ENCODE measurements at places on chromosomes 12 and 14. TPM values are rescaled to one million over a fixed set of nuclear protein-coding genes. Genes with fewer than 3 reads are reported as not detected.

GRCh38 chr14:50831726-50832168 lies 785 bp upstream of the NIN start:
- H3K4me1 ChIP-seq, result peaks cover 14% of the 10 kb centered on the region
- DNase-seq, result peak; percentile 21
- peaks cover 64% of the 10 kb centered on the region for H3K27me3 ChIP-seq

GRCh38 chr14:68610251-68610793 lies 182.5 kb downstream of the ZFP36L1 start:
- H3K36me3 ChIP-seq, result no peaks in the 10 kb centered on the region
- H3K27ac ChIP-seq, result no peak overlapping the region
- no peak for DNase-seq

- H3K27ac ChIP-seq, result no peak overlapping the region
- no peak for DNase-seq
- H3K36me3 ChIP-seq, result no peaks in the 10 kb centered on the region
- no peaks in the 10 kb centered on the region for H3K4me1 ChIP-seq
- H3K27me3 ChIP-seq, result peaks cover 18% of the 10 kb centered on the region
- H3K4me3 ChIP-seq, result no peak overlapping the region
Observed at GRCh38 chr12:54572881-54573280, 15.6 kb downstream of the PPP1R1A start.

DNA sequence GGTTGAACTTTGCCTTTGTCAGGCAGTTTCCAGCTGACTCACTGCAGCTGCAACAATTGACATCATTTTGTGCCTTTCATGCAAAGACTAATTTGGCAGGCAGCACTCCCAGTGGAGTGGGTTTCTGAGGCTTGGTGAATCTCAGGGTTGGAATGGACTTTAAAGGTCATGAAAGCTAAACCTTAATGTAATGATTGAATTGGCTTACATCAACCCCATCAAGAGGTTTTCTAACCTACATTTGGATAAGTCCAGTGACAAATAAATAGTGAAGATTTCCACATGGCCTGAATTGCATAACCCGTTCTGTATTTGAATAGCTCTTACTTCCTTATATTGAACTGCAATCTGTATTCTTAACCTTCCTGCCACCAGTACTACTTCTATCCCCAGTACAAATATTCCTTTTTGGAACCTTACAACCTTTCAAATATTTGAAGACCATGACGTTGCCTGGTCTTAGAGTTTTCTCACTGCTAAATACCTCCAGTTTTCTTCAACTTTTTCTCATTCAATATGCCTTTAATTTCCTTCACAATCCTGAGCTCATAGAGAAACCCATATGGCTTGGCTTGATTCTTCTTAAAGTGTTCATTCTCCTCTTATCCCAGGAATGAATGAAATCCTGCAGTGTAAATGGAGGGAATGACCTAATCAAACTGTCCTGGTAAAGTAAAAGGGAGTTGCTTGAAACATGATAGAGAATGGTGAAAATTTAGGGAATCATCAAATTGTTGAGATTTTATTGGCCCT lies 168.1 kb upstream of the NOVA1 start:
- H3K27me3 ChIP-seq, result no peaks in the 10 kb centered on the region
- H3K4me1 ChIP-seq, result no peaks in the 10 kb centered on the region
- peak overlapping the region; percentile 18 for H3K27ac ChIP-seq
- DNase-seq, result peak; percentile 12

DNA sequence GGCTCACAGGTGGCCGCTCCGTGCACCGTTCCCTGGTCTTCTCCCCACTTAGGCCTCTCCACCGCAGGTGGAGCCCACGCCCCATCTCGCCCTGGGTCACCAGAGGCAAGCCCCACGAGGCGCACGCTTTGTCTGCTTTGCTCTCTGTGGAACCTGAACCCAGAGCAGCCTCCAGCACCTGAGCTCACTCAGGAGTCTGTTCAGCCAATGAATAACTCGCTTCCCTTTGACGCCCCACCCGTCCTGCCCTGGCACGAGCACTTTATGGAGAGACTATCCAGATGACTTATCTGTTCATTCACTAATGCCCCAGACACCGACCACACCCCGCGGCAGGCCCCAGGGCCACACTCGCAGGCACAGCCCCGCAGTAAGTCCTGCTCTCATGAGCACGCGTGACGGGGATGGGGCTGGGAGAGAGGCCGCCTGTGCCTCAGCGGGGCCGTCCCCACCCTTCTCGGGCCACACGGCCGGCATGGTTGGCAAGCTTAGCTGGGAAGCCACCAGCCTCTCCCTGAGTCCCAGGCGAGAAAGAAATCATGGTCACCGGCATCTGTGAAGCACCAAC lies 85.0 kb downstream of the NOC4L start:
- no peak overlapping the region for H3K27ac ChIP-seq
- H3K36me3 ChIP-seq, result no peaks in the 10 kb centered on the region
- DNase-seq, result no peak
- H3K4me3 ChIP-seq, result no peak overlapping the region

- H3K27ac ChIP-seq, result no peak overlapping the region
- no peaks in the 10 kb centered on the region for H3K4me1 ChIP-seq
- no peaks in the 10 kb centered on the region for H3K27me3 ChIP-seq
- no peak for DNase-seq
Observed at GRCh38 chr12:112170376-112170775, 45.0 kb downstream of the TRAFD1 start.

The BCL11B gene
- total RNA-seq, result 3.2 TPM

DNA sequence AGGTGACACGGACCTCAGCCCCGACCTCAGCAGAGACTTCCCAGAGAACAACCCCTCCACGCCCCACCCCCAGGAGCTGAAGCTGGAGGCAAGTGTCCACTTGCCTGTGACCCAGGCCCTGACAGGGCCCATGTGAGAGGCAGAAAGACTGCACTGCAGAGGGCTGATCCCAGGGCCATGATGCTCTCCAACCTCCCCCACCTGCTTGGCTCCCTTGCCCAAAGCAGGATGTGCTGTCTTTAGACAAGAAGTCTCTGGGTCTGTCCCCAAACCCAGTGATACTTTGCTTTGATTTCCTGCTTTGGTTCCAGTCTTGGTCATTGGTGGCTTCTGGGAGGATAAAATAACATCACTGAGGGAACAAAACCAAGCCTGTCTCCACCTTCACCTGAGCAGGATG lies 59.4 kb downstream of the BCL11B start:
- H3K27me3 ChIP-seq, result no peaks in the 10 kb centered on the region
- no peak for DNase-seq
- H3K4me1 ChIP-seq, result peaks cover 15% of the 10 kb centered on the region
- no peak overlapping the region for H3K4me3 ChIP-seq
- H3K36me3 ChIP-seq, result no peaks in the 10 kb centered on the region
- no peak overlapping the region for H3K27ac ChIP-seq

GRCh38 chr12:30164382-30165318 lies 380.9 kb upstream of the TMTC1 start:
- no peaks in the 10 kb centered on the region for H3K4me1 ChIP-seq
- H3K27ac ChIP-seq, result no peak overlapping the region
- no peaks in the 10 kb centered on the region for H3K36me3 ChIP-seq
- H3K27me3 ChIP-seq, result peaks cover 23% of the 10 kb centered on the region
- no peak for DNase-seq

The BEGAIN gene
- total RNA-seq, result 0.56 TPM

The TSPAN19 gene
- not detected for total RNA-seq

- no peak overlapping the region for H3K27ac ChIP-seq
- no peak overlapping the region for H3K4me3 ChIP-seq
- no peaks in the 10 kb centered on the region for H3K36me3 ChIP-seq
- H3K4me1 ChIP-seq, result no peaks in the 10 kb centered on the region
- DNase-seq, result no peak
- H3K27me3 ChIP-seq, result no peaks in the 10 kb centered on the region
Observed at GRCh38 chr12:71371122-71371521, 68.5 kb upstream of the LGR5 start.

DNA sequence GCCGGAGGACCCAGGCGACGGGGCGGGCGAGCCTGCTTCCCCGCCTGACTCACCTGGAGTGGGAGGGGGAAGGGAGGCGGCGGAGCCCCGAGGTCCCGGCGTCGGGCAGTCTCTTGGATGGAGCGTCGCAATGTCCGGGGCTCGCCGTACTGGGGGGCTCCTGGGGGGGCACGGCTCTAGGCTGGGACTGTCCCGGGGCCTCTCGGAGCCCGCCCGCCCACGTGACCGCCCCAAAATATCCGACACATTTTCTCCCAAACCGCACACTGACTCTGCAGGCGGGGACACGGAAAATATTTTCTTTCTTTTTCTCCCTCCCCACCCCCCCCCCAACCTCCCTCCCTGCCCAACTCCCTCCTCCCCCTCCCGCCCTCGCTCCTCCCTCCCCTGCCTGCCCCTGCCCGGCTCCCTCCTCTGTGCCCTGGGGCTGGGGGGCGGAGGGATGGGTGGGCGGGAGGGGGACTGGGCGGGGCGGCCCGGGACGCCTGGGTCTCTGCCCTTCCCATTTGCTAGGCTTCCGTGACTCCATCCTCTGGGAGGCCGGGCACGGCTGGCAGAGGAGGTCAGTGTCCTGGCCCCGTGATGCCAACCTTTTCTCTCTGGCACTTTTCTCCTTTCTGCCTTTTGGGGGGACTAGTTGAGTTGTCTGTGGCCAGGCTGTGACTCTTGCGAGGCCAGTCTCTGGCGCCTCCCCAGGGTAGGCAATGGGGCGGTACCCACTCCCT lies at the start of gene RARG:
RARG (minus strand) TSS at position 289 of the 725 bp plus-strand sequence. CDS start 4,664 bp downstream, outside the sequence.
- no peaks in the 10 kb centered on the region for H3K27me3 ChIP-seq
- peak within 1 kb of the TSS; percentile 75 for H3K4me3 ChIP-seq
- peak; percentile 81 for DNase-seq
- H3K36me3 ChIP-seq, result no peaks in the 10 kb centered on the region

GRCh38 chr12:84058136-84058535 lies 854.5 kb downstream of the SLC6A15 start:
- no peaks in the 10 kb centered on the region for H3K36me3 ChIP-seq
- H3K27me3 ChIP-seq, result no peaks in the 10 kb centered on the region
- DNase-seq, result no peak
- no peak overlapping the region for H3K4me3 ChIP-seq
- H3K4me1 ChIP-seq, result no peaks in the 10 kb centered on the region
- H3K27ac ChIP-seq, result no peak overlapping the region

- DNase-seq, result no peak
- no peaks in the 10 kb centered on the region for H3K36me3 ChIP-seq
- H3K4me3 ChIP-seq, result no peak overlapping the region
Observed at GRCh38 chr12:101948365-101948764, 71.0 kb downstream of the DRAM1 start.

DNA sequence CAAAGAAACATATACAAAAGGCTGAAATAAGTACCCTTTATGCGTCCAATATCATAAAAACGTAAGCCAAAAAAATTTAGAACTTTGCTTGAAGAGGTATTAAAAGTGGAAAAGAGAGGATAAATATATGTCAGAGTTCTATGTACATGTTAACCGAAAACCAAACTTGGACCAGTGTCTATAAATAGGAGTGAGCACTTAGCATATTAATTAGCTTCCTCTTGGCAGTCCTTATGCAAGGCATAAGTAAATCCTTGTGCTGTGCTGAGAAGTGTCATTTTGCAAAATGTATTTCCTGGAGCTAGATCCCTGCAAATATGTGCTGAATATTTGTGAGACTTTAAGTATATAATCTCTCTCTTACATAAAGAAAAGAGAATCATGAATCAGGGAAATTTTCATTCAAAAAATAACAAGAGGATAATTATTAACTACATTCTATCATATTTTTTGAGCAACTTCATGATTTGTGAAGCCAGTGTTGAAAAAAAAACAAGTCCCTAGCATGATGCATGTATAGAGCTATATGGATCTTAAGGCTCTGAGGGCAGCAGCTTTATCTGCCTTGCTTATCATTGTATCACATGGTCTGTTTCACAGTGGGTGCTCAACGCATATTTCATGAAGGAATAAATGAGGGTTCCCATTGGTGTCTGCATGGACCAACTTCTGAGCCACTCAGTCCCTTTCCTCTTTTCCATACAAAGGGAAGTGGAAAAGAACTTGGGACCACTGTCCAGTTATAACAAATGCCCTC lies 326.1 kb downstream of the PDZRN4 start:
- no peak overlapping the region for H3K4me3 ChIP-seq
- H3K4me1 ChIP-seq, result no peaks in the 10 kb centered on the region
- no peaks in the 10 kb centered on the region for H3K36me3 ChIP-seq
- H3K27ac ChIP-seq, result no peak overlapping the region

DNA sequence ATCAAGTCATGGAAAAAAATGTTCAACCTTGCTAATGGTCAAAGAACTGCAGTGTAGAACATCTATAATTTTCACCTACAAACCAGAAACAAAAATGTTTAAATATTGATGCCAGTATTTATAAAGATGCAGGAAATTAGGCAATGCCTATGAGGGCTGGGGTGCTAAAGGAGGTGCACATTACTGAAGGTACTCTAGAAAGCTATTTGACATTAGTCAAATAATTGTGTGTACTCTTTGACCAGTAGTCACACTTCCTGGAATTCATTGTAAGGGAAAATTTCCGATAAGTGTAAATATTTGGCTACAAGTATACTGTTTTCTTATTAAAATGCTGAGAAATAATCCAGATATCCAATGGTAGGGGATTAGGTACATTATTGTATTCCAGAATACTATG lies 36.4 kb upstream of the HDAC7 start:
- no peaks in the 10 kb centered on the region for H3K27me3 ChIP-seq
- H3K27ac ChIP-seq, result no peak overlapping the region
- H3K36me3 ChIP-seq, result no peaks in the 10 kb centered on the region
- peaks cover 17% of the 10 kb centered on the region for H3K4me1 ChIP-seq
- no peak overlapping the region for H3K4me3 ChIP-seq

The ADGRD1 gene
- 18.5 TPM for total RNA-seq

DNA sequence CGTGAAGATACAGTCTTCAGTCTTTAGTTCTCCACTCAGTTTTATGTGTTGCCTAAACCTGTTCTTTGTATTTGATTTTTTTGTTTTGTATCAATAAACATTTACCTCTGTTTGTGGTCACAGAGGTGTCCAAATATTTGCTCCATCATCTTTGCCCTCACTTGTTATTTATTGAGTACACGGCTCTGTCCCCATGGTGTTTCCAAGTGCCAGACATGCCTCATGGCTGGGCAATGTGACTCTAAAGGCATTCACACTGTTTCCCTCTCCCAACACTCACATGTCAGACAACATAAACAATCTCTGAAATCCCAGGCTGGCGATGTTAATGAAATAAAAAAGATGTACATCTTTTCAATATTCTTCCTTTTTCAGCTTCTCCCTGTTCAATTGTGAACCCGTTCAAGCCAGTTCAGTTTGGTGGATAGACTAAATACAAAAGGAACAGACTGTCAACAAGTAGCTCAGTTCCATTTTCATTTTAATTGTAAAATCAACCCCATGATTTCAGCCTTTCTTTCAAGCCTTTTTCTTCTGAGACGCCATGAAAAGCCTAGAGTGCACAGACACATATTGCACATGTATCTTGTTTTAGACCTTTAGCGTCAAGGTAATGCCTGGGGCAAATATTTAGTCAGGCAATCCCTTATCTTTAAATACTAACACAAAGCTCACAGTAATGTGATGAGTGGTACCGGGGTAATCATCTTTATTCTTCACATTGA lies 680.7 kb downstream of the GALC start:
- DNase-seq, result no peak
- no peak overlapping the region for H3K4me3 ChIP-seq
- no peaks in the 10 kb centered on the region for H3K36me3 ChIP-seq

DNA sequence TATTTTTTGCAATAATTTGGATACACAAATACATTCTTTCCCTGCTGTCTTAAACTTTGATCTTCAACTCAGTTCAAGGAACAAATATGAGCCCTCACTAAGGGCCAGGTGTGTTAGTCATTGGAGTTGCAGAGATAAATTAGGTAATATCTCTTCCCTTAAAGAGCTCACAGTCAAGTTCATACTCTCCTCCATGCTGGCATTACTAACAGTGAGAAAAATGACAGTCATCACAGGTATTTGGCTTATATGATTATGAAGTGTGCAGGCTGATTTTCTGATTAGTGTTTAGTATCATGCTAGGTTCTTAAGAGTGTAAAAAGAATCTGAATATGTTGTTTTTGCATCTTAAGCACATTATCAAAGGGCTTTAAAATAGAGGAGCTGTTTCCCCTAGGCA lies 594.7 kb downstream of the CCER1 start:
- H3K36me3 ChIP-seq, result no peaks in the 10 kb centered on the region
- no peak overlapping the region for H3K4me3 ChIP-seq

Data from hepatocyte (in vitro differentiated cells).